IMR-90 (cell line): ENCODE measurements at places on chromosomes 12 and 14. TPM values are rescaled to one million over a fixed set of nuclear protein-coding genes. Genes with fewer than 3 reads are reported as not detected.
A peak's percentile ranks its signal among the peaks of the same experiment; 100 is the strongest.

DNA sequence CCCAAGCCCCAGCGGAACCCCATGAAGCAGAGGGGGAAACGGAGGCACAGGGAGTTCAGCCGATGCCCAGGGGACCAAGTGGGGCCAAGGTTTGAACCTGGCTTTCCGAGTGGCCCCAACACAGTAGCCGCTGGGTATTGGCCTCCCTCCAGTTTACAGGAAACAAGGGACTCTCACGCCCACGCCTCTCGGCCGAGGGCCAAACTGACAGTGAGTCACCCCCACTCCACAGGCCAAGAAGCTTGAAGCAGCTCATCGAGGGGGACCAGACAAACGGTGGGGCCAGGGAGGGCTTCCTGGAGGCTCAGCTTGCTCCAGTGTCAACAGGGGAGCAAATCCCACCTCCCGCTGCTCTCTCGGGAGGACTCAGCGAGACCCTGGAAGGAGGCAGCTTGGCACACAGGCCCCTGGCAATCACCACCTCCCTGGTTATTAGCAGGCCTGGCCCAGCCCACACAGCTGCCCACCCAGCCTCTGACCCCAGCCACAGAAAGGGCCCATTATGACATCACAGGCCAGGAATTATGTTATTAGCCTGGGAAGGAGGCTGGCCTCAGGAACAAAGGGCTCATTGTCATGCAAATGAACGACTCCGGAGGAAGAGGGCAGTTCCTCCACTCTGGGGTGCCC, 54.6 kb downstream of the NCOR2 start:
- DNase-seq = peak; percentile 98

DNA sequence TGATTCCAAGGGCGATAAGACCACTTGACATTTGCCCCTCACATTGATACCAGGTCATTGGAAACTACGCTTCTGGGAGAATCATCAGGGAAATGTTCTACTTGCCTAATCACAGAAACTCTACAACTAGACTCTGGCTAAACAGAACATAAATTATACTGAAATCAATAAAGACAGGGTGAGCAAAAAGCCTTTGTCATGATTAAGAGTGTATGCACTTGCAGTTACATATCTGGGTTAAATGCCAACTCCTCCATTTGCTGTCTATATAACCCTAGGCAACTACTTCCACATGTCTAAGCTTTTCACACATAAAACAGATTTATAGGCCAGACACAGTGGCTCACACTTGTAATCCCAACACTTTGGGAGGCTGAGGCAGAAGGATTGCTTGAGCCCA, 125.7 kb downstream of the PHLDA1 start:
- no peak for DNase-seq

DNA sequence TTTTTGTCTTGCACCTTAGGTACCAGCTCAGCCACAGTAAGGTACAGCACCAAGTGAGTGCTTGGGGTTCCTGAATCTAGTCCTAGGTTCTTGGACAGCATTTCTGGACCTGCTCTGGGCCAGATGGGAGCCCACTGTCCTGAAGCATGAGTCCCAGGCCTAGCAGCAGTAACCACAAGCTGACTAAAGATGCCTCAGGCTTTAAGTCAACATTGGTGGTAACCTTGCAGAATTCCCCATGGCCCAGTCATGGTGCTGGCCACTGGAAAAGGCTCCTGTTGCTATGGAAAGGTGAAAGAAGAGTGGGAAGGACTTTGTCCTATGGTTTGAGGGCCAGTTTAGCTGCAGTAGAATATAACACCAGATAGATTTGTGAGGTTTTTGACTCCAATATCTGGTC, 86.9 kb upstream of the CLEC14A start:
- peak; percentile 96 for DNase-seq

GRCh38 chr14:33956640-33957039, 5.8 kb upstream of the EGLN3 start:
- no peak for DNase-seq

DNA sequence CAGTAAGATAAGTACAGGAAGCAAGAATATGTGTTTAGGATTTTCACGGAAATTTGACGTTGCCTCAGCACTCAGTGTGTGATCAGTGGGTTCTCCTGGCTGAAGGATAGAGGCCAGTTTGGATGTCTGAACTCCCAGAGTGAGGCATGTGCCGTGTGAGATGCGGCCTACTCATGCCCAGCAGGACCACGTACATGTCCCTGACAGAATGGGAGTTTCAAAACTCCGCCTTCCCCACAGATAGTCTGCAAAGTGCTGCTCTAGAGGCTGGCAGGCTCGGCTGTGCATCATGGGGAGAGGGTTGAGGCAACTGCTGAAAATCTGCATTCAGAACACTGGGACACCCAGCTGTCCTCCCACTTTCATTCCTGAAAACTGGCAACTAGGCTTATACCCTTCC, 58.3 kb downstream of the NINJ2 start:
- no peak for DNase-seq

DNA sequence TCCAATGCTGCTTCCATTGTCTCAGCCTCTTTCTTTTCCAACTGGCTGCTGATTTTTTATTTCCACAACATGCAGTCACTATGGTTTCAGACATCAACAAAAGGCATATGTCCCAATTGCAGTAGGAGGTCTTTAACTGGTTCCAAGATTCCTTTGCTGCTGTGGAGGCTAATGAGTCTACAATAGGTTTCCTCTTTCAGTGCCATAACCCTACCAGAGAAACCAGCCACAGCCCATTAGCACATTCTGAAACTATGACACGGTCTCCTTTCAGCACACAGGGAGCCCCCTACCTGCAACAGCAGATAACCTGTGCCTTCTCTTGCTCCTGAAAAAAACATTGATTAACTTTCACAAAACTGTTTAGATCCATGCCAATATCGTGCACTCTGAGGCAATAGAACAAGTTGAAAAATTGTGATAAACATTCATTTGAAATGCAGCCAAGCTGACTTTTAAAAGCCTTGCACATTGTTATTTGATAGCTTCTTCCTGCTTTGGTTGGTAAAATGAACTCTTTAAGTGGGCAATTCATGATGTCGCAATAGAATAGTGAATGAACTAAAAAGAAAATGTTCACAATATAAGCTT, 32.4 kb downstream of the PLEKHG7 start:
- DNase-seq = peak; percentile 92

DNA sequence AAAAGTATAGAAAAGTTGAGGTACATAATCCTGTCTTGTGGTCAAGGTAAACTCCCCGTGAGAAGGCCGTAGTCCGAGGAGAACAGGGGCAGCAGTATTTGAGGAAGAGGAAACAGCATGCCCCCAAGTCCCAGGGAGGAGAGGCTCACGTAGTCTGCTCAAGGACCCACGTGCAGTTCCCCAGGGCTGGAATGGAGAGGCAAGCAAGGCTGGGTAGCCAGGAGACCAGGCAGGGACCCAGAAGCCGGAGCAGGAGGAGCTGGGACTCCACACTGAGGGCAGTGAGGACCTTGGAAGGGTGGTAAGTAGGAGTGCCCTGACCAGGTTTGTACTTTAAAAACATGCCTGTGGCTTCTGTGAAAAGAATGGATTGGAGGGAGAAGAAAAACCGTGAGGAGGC, 100.0 kb downstream of the EGLN3 start:
- no peak for DNase-seq

Gene SNX6
- total RNA-seq = 116 and 166 TPM in 2 replicates

DNA sequence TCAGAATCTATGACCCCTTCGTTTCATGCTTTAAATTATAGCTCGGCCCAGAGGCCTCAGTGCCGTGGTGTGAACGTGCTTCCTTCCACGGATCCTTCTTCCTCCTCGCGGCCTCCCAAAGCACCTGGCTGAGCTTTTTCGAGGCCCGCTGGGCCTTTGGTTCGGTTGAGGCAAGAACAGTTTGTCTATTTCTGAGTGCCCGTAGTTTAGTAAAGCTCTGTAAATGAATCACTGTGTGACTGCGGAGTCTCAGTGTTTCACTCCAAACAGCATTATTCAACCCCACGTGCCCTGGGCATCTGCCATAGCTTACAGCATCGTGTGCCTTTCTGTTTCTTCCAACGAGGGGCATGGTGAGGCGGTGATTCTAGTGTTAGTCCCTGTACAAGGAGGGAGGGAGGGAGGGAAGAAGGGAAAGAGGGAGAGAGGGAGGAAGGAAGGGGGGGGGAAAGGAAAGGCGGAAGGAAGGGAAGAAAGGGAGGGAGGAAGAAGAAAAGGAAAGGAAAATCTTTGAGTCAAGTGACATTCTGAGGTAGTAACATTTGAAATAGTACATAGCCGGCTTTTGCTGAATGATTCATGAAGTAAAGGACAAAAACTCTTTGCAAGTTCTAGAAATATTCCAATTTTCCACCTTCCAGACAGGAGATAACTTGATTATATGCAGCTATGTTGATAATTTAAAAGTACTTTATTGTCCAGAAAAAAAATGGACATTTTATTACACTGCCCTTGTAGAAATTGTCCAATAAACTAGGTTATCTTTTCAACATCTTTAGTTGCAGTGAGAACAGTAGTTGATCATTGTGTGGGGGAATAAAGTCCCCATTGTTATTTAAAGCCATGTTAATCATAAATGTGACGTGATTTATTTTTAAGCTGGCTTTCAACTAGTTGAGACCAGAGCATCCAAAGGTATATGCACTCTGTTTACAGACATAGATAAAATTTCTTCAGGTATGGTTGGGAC, 1.2 kb upstream of the TRIM9 start:
- peak; percentile 35 for DNase-seq

DNA sequence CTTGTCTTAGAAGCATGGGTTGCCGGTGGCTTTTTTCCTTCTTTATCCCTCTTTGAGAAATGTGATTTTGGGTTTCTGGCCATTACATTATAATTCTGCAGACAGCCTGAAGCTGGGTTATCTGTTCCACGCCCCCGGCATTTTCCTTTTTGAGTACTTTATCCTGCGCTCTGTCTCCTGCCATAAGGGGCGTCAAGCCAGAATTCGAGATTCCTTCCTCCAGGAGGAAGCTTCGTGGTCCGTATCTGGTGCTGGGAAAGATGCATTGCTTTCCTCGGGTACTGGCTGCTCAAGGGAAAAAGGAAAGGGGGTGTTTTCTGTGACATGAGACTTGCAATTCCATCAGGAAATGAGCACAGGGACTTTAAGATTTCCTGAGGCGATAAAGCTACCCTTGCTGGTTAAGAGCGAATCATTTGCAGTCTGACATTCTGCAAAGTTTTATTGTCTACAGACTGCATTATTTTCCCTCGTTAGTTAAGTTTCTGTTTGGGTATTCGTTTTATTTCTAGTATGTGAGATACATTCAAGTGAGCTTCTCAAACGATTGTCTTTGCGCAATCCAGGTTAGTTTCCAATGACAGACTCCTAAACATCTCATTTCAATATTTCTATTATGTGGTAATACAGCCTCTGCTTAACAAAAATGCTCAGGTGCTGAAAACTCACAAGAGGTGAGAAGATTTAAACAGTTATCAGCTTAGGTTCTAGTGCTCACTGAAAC, 694 bp downstream of the AKAP5 start:
- DNase-seq = peak; percentile 61

Gene MYF5
- total RNA-seq = not detected in 2 replicates

- DNase-seq = no peak
Observed at GRCh38 chr14:23181946-23182345, 1.5 kb downstream of the SLC7A8 start.

DNA sequence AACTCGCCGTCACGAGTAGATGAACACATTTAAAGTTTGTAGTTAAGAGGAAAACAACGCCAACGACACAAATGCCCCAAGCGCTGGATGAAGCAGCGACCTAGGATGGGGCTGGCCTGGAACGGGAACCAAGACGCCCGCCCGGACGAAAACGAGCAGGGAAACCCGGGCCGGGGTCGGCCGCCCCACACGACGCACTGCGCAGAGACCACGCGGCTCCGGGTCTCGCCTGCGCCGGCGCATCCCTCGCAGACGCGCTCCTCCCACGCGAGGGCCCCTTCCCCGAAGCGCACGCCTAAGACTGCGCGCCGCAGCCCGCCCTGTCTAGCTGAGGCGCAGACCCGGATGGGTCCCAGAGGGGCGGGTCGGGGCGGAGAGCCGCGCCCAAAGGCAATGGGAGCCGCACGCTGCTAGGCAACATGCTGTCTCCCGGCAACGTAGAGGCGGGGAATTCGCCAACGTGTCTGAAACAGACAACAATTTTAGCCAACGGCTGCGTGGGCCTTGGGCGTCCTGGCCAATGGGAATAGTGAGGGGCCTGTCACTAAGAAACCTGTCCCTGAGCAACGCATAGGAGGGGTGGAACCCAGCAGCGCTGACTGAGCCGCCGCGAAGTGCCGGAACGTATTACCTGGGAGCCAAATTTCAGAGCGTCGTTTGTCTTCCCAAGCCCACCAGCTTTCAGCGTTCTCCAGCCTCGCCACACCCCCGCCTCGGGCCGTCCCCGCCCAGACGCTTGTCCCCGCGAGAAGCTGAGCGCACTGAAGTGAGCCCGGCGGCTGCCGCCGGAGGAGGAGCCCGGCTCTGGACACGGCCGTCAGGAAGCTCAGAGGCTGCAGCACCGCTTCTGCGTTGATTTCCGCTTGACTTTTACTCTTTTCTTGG, 21.0 kb upstream of the CHFR start:
- peak; percentile 94 for DNase-seq

Gene CEBPE
- not detected in 2 replicates for total RNA-seq

DNA sequence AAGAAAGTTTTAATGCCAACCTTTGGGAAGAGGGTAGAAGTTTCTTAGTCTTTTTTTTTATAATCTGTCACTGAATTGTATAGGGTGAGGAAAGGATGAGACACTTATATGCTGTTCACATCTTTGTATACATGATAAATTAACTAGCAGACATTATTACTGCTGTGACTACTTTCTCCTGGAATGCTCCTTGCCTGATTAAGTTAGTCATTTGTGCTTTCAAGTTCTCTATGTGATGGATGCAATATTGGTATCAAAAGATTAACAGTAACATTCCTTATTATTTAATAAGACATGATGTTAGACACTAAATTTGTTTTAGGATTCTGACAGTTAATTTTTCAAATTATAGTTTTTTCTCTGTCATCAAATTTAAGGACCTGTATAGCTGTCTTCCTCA, 223.4 kb upstream of the GARIN2 start:
- peak; percentile 43 for DNase-seq

- DNase-seq = peak; percentile 85
Observed at GRCh38 chr12:105107494-105108371, at the start of gene WASHC4. WASHC4 (plus strand) TSS chr12:105107731; CDS start chr12:105107801, 70 bp downstream.

- no peak for DNase-seq
Observed at GRCh38 chr12:93333828-93334227, 43.9 kb upstream of the NUDT4 start.
